Foreskin keratinocyte (primary cell): ENCODE measurements at places on chromosomes 2 and 18.

GRCh38 chr2:233129351-233129978 is 69.3 kb downstream of the INPP5D start:
- no peak for DNase-seq

GRCh38 chr18:57630754-57631595 is 9.3 kb upstream of the NARS1 start:
- DNase-seq: no peak

GRCh38 chr2:73050121-73050545 is 21.4 kb downstream of the SFXN5 start:
- no peak for DNase-seq

DNA sequence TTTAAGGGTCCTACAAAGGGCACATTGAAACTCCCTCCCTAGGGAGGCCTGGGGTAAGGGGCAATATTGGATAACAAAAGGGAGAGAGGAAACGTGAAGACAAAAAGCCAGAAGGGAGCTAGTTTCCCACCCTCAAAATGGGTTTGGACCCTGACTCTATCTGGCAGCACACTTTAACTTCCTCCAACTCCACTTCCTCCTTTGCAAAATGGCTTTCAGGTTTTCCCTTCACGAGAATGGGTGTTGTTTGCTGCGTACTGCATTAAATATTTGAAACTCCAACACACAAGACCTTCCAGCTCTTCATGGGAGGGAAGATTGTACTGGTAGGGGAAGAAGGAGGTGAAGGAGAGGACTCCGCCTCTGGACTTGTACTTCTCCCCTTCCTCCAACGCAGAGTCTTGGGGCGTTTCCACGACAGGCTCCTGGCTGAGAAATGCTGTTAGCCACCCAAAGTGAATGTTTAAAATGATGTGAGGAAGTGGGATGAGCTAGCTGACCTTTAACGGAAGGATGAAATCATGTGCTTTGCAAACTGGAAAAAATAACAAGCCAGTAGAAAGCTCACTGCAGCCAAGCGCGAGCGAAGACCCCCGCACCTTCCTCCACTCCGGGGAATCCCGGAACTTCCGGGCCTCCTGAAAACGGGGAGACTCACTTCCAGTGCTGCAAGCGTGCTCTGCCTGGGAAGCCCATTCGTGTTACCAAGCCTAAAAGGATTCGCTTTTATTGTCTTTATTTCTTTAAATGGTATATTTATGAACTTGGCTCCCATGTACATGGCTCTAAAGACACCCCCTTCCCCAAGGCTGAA is 85.6 kb downstream of the VIT start:
- no peak for DNase-seq

GRCh38 chr2:54755641-54756326 is 32.3 kb downstream of the EML6 start:
- DNase-seq: peak; percentile 75

DNA sequence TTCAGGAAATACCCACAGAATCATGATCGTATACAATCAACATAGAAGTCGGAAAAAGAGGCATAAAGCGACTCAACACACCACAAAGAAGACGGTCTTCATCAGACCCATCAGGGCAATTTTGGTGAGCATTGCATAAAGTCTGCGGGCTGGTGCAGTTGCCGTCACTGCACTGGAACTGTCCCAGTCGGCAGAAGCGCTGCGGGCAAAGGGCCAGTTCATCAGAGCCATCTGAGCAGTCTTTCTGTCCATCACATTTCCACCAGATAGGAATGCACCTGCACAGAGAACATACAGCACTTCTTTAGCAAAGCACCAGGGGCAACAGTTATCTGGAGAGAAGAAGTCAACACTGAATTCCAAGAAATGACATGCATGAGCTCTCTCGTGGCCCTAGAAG is 105.7 kb downstream of the DHRS9 start:
- DNase-seq: no peak

GRCh38 chr2:72220170-72220569 is 72.5 kb upstream of the CYP26B1 start:
- DNase-seq: no peak

GRCh38 chr2:236217926-236218325 is 46.3 kb downstream of the ASB18 start:
- no peak for DNase-seq

GRCh38 chr2:56565143-56565542 is 381.4 kb downstream of the CCDC85A start:
- no peak for DNase-seq

GRCh38 chr2:226220511-226220910 is 579.1 kb downstream of the IRS1 start:
- DNase-seq: no peak

DNA sequence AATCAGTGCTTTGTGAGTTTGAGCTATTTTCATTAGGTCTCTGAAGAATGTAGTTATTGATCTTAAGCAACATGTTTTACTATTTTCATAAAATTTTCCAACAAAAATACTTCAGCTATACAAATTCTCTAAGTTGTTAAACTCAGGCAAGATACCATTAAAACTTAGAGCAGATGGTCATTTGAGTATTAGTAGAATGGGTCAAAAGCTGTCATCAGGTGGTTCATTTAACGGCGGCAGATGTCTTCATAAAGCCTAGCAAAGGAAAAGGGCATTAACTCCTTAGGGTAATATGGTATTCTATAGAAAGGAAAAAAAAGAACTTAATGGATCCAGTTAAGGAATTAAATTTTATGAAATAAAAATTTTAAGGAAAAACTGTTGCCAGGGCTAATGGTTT is 19.2 kb downstream of the MIB1 start:
- DNase-seq: no peak

- no peak for DNase-seq
These were observed 89.6 kb downstream of the DDX1 start for GRCh38 chr2:15681089-15681885.

DNA sequence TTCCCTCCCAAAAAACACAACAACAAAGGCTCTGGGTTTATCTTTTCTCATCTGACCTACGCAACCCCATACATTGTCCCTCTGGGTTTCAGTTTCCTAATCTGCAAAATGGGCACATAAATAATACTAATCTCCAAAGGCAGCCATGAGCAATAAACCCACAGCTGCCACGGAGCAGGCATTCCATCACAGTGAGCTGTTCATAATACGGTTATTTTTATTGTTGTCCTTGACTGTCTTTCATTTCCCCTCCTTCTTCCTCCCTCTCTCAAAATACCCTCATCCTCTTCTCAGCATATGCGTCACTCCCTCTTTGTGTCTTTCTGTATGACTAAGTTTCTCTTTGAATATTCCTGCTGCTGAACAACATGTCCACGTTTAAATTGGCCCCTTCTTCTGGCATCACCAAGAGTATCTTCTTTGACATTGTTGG is 129.8 kb upstream of the CAB39 start:
- DNase-seq: peak; percentile 55

GRCh38 chr2:144330951-144331673 is 188.8 kb downstream of the ZEB2 start:
- DNase-seq: peak; percentile 46
